Kasumi-1 (cell line): ENCODE measurements at places on chromosomes 16 and 17.
A peak's percentile ranks its signal among the peaks of the same experiment; 100 is the strongest.

DNA sequence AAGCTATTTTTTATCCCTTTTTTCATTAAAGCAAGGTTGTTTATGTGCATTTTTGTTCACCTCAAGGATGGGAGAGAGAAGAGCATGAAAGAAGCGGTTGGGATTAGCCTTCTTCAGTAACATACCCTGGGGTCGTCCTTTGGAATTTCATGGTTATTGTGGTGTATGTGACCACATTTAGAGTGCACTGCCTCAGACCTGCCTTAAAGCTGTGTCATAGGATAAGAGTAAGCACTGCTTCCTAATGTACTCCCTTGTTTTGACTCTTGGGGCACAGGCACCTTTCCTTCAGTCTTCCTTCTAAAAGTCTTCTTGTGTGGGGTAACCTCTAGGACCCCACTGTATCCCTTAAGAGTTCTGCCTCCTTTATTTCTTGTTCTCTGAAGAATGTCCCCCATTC is 28.9 kb downstream of the TNRC6A start:
- no peak for DNase-seq

DNA sequence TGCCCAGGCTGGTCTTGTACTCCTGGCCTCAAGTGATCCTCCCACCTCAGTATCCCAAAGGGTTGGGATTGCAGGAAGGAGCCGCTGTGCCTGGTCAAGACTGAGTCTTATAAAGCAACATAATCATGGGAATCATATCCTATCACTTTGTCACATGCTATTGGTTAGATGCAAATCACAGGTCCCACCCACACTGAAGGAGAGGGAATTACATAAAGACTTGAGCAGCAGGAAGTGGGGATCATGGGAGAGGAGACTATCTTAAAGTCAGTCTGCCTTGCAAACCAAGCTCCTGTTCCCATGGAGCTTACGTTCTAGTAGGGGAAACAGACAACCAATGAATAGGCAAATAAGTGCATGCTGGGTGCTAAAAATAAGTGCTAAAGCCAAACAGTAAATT is 28.3 kb upstream of the TENT4B start:
- no peak for DNase-seq

DNA sequence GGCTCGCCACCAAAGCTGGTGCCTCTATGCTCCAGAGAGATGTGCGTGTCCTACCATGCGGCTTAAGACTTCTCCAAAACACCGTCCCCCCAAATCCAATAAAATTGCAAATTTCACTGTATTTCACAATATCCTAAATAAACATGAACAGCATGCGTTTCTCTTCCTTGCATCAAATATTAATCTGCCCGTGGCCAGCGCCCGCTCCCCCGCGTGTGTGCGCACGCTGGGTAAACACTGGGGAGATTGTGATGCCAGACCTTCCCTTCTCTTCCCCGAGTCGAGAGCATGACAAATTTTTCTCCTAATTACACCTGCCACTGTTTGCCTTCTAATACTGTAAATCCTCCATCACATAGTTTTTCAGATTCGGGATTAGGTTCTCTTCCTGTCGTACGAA is 148.1 kb downstream of the MRM1 start:
- DNase-seq: no peak

- DNase-seq: peak; percentile 9
Observed at GRCh38 chr16:4372001-4372577, 441 bp downstream of the VASN start.

- no peak for DNase-seq
Observed at GRCh38 chr16:474420-475122, 49.1 kb downstream of the RAB11FIP3 start.

DNA sequence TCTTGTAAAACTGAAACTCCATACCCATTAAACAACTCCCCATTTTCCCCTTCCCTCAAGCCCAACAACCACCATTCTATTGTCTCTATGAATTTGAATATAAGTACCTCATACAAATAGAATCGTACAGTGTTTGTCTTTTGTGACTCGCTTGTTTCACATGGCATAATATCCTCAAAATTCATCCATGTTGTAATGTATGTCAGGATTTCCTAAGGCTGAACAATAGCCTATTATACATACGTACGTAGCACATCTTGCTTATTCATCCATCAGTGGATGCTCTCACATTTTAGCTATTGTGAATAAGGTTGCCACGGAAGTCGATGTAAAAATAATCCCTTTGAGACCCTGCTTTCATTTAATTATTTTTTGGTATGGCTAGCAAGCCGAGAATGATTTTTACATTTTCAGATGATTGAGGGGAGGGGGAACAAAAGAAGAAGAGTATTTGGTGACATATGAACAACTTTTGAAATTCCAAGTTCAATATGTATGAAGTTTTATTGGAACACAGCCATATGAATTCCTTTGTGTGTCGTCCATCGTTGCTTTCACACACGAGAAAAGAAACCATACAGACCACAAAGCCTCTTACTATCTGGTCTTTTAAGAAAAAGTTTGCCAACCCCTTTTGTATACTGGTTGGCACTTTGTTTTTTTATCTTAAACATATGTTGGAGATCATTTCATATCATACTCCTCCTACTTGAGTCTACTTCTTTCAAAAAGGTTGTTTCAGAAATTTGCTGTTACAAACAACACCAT is 371.2 kb downstream of the NPIPA8 start:
- no peak for DNase-seq
